ENCODE measurements at places on chromosomes 1 and 21. TPM values are rescaled to one million over a fixed set of nuclear protein-coding genes. Genes with fewer than 3 reads are reported as not detected.
A peak's percentile ranks its signal among the peaks of the same experiment; 100 is the strongest.

DNA sequence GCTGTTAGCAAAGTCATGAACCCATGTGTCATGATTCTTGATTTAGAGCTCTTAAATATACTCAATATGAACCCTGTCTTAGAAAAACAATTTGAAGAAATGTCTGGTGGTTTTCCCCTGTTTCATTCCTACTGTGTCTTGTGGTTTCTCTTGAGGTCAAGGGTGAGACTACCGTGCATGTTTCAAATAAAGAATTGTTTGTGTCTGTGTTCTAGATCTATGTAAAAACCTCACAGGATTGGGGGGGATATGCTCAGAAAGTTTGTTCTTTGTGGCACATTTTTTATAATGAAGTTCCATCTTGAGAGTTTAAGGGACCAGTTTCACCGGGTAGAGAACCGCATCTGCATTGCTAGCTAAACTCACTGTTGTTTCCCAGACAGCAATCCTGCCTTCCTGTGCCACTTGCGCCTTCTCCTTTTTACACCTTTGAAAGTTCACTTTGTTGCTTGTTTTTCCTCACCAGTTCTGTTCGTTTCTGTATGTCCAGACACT is 30.9 kb upstream of the CACYBP start:
- DNase-seq = no peak

GRCh38 chr1:5944154-5944842 is 47.9 kb downstream of the NPHP4 start:
- peak; percentile 68 for DNase-seq

Gene TRAPPC3
- 68.9 TPM for total RNA-seq

GRCh38 chr1:53606651-53607051 is 132.3 kb downstream of the GLIS1 start:
- no peak for DNase-seq

DNA sequence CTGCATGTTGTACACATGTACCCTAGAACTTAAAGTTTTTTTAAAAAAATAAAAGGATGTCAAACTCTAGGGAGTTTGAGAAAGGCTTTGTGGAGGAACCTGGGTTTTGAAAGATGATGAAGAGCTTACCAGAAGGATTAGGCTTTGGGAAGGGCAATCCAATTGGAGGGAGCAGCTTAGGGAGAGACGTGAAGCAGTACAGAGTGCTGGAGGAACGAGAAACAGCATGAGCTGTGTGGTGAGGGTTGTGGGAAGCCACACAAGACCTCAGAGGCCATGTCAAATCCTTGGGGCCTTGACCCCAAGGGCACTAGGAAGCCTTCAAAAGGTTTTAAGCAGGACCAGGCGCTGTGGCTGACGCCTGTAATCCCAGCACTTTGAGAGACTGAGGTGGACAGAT is 8.4 kb upstream of the KPNA6 start:
- no peak for DNase-seq

- no peak for DNase-seq
These were observed 13.5 kb downstream of the LDLRAP1 start for GRCh38 chr1:25556791-25557476.

DNA sequence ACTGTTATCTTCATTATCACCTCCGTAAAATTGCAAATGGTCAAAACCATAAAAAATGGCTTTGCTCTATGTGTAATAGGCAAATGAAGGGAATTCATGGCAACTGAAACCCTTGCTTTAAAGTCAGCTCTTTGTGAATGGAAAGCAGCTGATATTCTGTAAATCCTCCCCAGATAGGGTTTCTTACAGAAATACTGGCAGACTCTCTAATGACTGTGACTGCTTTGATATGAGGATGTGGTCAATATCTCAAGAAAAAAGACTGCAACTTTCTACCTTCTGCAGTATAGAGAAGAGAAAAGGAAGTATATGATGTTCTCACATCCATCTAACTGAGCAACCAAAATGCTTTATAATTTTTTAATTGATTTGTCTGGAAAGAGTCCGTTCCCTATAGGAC is 193.1 kb downstream of the ST6GALNAC3 start:
- no peak for DNase-seq

- DNase-seq = peak; percentile 96
These were observed 12.8 kb downstream of the ADAMTSL4 start for GRCh38 chr1:150561974-150562445.

Gene C1orf115
- total RNA-seq = 5.9 TPM

DNA sequence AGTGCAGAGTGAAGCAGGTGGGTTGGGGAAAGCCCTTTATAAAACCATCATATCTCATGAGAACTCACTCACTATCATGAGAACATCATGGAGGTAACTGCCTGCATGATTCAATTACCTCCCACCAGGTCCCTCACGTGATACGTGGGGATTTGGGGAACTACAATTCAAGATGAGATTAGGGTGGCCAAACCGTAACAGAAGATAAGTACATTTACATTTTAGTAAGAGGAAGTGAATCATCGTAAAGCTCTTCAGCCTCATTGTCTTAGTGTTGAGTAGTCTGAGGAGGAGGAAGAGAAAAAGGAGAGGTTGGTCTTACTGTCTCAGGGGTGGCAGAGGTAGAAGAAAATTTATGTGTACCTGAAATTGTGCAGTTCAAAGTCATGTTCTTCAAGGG is 1053.4 kb upstream of the ADGRL4 start:
- no peak for DNase-seq

Gene FCRL3
- not detected for total RNA-seq

DNA sequence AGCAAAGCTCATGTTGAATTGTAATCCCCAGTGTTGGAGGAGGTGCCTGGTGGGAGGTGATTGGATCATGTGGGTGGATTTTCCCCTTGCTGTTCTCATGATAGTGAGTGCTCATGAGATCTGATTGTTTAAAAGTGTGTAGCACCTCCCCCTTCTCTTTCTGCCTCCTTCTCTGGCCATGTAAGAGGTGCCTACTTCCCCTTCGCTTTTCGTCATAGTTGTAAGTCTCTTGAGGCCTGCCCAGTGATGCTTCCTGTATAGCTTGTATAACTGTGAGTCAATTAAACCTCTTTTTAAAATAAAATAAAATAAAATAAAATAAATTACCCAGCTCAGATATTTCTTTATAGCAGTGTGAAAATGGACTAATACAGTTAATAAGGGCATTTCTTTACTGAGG is 1025.7 kb downstream of the PLA2G4A start:
- DNase-seq = no peak

DNA sequence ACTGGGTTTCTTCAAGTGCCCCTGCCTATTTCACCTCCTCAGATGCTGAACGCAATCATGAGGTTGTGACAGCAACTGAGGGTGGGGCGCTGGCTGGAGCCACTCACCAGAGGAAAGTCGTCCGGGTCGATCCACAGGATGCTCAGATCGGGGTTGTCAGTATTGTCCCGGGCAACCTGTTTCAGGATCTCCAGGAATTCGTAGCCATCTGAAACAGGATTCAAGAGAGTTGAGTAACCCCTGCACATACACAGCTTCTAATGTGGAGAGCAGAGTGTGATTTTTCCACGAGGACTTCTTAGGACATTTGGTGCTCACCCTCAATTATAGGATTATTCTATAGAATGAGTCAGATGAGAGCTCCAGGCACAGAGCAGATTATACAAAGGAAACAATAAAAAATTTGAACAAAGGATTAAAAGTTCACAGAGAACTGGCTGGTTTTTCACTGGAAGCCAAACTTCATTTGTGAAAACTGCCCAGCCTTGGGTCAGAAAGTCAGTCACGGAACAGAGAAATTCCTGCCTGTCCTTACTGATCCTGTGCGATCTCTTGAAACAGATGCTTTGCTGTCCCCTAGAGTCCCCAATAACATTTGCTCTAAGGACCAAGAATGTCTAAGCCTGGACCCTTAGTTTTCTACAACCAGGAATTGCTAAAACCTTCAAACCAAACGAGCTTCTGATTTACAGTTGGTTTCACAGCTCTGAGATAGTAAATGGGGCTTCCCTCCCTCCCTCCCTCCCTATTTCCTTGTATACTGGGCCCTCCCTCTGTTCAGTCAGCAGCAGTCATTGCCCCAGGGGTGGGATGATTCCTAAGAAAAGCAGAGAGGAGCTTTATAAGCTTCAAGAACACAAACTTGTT is 63.2 kb downstream of the CASQ2 start:
- DNase-seq = no peak

Gene C21orf58
- total RNA-seq = 9.1 TPM

Gene MASP2
- total RNA-seq = not detected

GRCh38 chr1:183226963-183227362 is 40.9 kb downstream of the LAMC2 start:
- DNase-seq = no peak

DNA sequence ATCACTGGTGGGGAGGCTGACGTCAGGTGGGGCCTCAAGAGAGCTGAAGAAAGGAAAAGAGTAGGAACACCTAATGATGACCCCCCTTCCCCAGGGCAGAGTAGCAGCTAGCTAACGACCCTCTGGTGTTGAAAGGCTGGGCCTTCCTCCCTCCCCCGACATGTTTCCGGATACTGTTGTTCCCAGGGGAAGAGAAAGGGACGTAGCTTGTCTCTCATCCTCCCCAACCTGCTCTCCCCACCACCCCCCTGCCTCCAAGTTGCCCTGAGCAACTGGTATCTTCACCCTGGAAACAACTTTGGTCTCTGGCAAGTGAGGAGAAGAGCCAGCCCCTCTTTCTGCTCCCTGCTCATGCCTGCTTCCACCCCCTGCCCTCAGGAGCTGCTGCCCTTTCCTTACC is 2.4 kb downstream of the SEMA6C start:
- DNase-seq = no peak

GRCh38 chr1:29973406-29973805 is 737.1 kb downstream of the PTPRU start:
- no peak for DNase-seq

Gene AK2
- total RNA-seq = 93.0 TPM

GRCh38 chr1:228265167-228265566 is 57.3 kb downstream of the OBSCN start:
- DNase-seq = no peak

DNA sequence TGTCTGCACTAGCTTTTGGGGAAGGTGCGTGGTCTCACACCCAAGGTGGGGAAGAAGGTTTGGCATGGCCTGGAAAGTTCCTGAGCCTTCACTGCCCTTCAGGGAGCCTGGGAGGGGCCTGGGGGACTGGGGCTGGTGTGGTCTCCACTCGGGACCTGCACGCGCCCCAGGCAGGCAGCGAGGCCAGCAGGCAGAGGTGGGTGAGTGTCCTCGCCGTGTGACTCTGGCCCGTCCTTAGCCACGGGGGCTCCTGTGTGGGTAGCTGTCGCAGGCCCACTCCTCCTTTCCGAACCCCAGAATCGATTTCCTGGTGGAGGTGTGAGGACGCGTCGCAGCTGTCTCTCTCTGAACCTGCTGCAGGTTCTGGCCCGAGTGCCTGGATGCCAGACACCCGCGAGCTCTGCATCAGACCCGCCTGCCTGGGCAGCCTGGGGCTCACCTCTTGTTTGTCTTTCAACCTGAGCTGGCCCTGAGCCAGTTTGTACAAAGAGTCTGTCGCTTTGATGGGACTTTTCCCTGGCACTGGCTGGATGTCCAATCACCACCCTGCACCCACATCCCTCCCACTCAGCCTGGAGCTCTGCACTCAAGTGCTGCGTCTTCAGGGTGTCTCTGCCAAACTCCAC is 36.0 kb upstream of the SLC19A1 start:
- DNase-seq = peak; percentile 81

DNA sequence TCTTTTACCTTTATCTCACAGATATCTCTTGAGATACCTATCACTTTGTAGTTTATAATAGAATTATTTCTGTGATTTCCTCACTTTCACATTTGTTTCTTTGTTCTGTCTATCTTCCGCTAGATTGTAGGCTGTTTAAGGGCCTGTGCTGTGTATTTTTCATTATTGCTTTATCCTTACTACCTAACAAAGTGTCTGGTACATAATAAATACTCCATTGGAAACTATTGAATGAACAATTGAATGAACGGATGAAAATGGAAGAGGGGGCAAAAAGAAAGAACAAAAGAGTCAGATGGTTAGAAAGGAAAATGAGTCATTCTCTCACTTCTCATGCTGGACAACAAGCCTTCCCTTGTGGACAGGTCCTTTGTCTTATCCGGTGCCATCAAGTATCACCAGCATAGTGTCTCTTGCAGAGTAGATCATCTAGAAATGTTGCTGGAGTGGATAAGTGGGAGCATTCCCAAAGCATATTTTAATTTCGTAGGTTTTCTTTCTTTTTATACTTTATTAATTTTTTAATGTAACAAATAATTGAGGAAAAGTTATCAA is 159.8 kb downstream of the NEK7 start:
- DNase-seq = no peak

DNA sequence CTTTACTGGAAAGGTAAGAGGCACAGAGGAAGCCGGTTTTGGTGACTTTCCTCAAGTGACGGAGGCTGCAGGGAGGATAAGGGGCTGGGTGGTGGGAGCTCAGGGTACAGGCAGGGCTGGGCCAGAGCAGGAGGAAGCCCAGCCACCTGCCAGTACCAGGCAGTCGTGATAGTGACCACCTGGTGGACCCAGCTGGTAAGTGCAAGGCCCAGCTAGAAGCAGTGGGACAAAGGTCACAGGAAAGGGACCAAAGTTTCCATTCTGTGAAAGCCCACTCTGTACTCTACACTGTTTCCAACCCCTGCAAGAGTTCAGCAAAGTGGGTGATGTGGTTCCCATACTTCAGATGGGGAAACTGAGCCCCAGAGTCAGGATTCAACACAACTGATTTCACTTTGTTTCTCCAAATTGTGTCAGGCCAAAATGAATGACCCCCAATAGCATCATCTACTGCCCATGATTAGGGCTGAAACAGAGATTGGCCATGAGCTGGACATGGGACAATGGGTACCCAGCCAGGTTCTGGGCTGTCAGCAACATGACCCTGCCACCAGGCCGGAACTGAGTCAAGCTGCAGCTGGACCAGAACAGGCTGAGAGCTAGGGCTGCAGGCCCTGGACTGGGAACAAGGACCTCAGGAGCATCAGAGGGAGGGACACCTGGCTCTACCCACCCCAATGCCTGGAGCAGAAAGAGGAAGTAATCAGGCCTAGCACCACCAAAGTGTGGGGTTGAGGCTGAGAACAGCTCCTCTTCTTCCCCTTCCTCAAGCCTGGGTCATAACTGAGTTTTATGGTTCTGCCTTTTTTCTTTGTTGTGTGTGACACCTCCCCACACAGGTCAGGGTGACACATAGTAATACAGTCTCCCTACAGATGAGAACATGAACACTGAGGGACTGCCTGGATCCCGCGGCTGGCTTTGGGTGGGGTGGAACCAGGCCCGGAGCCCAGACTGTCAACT is 50.2 kb downstream of the KCNN3 start:
- no peak for DNase-seq

DNA sequence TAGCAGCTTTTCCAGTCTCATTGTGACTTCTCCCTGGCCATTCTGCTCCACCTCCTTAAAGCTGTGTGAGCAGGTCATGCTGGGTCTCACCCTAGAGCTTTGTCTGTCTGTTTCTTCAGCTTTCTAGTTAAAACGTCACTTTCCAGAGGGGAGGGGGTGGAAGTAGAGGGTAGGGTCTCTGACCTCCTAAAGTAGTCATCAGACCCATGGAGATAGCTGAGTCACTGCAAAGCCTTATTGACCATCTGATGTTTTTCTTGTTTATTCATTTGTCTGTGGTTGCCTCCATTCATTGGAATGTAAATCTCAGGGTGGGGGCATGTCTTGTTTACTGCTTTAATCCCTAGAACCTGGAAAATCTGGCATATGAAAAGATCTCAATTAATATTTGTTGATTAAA is 52.7 kb downstream of the ELF3 start:
- DNase-seq = no peak

Gene BCAN
- total RNA-seq = 0.29 TPM
